ENCODE measurements at places on chromosomes 3 and 15.
A peak's percentile ranks its signal among the peaks of the same experiment; 100 is the strongest.

GRCh38 chr3:73500321-73500720 is 124.4 kb downstream of the PDZRN3 start:
- DNase-seq, result no peak

GRCh38 chr3:160739079-160739478 is 17.0 kb upstream of the PPM1L start:
- DNase-seq, result no peak

GRCh38 chr3:197427021-197427420 is 128.6 kb upstream of the DLG1 start:
- no peak for DNase-seq

- no peak for DNase-seq
Measured at GRCh38 chr15:29364426-29365078, 94.9 kb upstream of the NSMCE3 start.

GRCh38 chr3:12463686-12464085 is 20.6 kb upstream of the TSEN2 start:
- no peak for DNase-seq

GRCh38 chr3:85758442-85758841 is 799.7 kb downstream of the CADM2 start:
- DNase-seq, result no peak

- peak; percentile 82 for DNase-seq
Measured at GRCh38 chr3:45593708-45594601, 596 bp upstream of the LIMD1 start.

DNA sequence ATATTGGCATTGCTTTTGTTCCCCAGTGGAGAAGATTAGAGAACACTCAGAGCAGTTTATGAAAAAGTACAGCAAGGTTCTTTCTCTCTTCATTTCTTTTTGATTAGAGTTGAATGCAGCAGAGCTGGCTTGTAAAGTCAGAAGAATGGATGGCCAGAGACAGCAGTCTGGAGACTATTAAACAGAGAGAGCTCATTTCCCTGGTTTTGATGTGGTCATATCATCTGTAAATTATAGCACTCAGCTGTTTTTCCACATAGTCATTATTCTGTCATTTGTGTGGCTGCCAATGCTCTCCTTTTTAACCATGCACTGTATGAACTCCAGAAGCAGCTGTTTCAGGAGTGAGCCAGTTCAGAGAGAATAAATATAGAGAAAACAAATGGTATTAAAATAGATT is 177.4 kb upstream of the CRBN start:
- DNase-seq, result no peak

GRCh38 chr3:111750278-111750884 is 108.7 kb upstream of the PHLDB2 start:
- DNase-seq, result no peak

- no peak for DNase-seq
Measured at GRCh38 chr3:175951047-175951694, 1092.0 kb downstream of the NAALADL2 start.

DNA sequence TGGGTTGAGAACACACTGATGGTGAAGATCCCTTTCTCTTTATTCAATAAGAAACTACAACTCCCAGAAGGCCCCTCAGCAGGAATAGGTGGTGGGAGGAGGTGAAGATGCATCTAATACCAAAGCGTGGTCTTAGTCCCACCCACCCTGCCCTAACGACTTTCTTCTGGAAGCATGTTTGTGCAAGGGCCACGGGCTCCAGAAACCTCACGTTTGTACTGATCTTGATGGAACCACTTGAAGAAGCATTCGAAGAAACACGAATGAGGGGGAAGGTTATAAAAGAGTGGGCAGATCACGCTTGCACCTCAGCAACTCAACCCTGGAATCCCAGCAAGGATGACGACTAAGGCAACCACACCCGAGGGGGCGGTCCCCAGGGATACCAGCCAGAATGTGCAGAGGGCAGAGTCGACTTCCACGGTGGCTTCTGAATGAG is 10.6 kb upstream of the SLC25A36 start:
- no peak for DNase-seq

GRCh38 chr15:79071901-79072300 is 18.7 kb downstream of the RASGRF1 start:
- no peak for DNase-seq

GRCh38 chr3:12904951-12905315 is 63.6 kb upstream of the RPL32 start:
- no peak for DNase-seq

DNA sequence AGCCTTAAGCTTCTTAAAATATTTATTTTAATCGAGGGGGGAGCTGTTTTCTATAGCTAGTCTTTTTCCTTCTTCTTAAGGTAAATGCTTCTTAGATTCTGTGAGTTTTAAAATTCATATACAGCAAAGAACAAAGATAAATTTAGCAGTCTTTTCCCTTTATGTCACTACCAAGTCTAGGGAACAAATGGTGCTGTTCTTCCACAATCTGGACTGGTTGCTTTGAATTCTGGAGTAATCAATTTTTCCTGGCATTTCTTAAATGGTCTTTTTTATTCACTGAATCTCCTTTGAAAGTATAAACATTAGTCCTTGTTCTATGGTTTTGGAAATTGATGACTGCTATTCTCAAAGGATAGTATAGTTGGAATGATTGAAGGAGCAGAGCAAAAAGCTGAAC is 82.8 kb downstream of the CHL1 start:
- no peak for DNase-seq

DNA sequence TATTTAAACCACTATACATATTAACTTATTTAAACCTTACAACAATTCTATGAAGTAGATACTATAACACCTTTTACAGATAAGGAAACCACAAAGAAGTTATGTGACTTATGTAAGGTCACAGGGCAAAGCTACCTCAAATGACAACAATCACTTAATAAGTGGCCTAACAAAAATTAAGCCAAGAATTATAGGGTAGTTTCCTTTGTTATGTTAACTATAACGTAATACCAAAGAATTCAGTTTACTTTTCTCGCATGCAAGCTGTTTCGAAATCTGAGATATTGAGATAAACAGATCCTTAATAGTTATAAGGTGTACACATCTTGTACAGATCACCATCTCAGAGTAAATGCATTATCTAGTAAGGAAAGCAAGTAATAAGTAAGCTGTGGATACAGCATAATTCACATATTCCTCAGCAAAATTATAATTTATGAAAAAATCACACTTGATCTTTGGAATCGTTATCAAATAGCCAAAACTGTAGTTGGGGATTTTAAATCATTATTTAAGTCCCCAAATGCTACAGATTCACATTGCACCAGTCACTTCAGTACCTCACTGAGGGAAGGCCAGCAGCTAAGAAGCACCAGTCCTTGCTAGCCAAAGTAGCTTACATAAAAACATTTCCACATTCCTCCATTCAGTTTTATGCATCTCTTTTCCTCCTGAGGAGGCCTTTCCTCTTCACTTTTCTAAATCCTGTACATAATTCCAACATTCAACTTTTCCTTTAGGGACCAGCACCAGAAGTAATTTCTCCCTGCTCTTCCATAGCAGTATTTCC is 226.8 kb downstream of the TBC1D5 start:
- DNase-seq, result no peak

GRCh38 chr3:135023996-135024658 is 229.1 kb downstream of the EPHB1 start:
- no peak for DNase-seq

GRCh38 chr3:45659661-45660566 is 29.3 kb upstream of the SACM1L start:
- DNase-seq, result peak; percentile 71

GRCh38 chr3:19114461-19114860 is 33.8 kb upstream of the KCNH8 start:
- no peak for DNase-seq

DNA sequence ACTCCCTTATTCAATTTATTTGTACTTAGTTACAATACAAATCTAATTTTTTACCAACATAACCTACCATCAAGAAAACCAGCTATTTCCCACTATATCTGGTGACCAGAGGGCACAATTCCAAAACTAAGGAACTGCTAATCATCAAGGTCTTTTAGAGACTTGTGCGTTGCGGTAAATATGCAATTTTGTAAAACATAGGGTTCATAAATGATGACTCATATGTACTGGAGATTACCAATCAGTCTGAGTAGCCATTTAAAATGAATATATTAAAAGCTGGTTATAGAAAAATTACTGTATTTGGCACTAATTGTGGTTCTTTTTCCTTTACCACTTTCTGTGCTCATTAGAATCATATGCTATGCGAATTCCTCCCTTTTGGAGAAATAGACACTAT is 859.6 kb downstream of the ROBO1 start:
- DNase-seq, result no peak

DNA sequence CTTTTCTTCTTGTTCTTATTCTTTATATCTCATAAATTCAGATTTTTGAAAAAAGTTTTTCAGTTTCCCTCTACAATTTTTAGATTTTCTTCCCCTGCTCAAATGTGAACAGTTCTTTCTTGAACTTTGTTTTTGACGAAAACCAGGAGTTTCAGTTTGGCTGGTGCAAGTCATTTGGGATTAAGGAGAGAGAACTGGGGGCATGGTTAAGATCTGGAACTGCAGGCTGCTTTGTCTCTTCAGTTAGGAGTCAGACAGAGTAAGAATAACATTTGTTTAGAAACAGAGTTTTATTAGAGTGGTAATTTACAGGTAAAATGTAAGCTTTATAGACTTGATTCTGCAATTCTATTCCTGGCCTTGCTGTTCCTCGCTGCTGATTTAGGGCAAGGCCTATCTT is 310.5 kb upstream of the C2CD4B start:
- no peak for DNase-seq

DNA sequence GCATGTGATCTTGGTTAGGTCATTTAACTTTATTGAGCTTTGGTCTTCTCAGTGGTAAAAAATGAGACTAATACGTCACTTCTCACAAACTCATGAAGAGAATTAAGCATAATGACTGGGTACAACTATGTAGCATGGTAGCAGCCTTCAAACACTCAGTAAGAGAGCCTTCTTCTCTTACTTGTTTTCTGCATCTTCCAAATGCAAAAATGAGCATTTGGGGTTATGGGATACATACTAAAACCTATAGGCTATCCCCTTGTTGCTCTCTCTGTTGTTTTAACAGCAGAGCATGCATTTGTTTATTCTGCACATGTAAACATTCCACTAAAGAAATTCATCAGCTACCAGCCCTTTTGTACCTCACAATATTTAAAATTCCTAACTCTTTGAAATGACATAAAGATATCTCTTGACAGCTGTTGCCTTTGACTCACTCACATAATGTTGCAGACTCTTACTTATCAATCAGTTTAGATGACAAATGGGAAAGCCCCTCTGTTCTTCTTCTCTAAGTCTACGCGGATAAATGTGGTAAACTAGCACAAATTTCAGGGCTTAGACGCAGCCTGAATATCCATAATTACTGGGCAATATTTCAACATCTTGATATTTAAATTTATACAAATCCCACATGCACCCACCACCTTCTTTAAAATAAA is 327.3 kb upstream of the SATB1 start:
- no peak for DNase-seq

DNA sequence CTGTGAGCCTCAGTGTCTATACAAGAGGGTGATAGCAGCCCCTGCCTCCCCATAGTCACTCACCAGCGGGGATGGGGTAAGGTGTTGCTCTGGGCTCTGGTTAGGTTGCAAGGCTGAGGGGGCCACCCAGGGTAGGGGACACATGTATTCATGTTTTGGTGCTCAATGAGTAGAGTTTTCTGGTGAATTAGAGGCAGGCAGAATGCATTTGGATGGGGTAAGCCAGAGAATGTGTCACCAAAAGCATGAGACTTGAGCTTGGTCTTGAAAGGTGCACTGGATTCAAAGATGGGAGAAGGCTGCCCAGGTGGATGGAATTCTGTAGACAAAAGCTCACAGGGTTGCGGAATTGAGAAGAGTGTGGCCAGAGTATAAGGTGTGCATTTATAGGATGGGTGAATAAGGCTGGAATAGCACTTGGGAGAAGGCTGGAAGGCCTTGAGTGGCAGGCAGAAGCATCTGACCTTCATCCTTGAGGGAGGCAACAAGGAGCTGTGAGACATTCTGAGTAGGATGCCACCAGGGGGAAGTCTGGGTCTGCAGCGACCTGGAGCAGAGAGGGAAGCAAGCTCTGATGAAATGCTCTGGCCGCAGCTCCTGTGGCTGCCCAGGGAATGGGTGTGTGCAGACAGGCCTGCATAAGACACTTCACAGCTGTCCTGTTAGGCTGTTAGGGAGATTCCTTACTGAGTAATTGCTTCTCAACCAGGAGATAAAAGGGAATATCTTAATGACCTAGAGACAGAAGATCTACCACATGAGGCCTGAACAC is 149.6 kb downstream of the CHDH start:
- no peak for DNase-seq

GRCh38 chr3:153484842-153485241 is 322.8 kb downstream of the RAP2B start:
- DNase-seq, result no peak

GRCh38 chr3:187066228-187066995 is 72.9 kb downstream of the RPL39L start:
- DNase-seq, result peak; percentile 43

DNA sequence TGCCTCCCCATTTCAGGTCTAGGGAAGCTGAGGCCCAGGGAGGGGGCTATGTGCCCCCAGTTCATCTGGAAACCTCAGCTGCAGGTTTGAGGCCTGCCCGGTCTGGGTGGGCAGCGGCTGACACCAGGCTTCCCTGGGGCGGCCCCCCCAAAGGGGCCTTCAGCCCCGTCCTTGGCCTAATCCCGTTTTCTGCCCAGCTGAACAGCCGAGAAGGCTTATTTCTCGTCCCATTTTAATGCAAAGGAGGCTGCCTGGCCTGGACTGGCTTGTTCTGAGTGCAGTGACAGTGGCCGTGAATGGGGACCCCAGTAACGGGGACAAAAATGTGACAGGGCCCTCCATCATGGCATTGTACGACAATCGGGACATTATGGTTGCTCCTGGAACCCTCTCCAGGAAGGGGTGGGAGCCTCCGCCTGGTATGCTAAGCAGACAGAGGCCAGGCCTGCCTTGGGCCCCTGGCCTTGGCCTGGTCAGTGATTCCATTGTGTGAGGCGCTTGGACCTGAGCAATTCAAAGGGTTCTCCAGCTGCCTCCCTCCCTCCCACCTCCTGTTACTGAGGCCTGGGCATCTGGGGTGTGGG is 93.9 kb downstream of the WNT7A start:
- DNase-seq, result no peak

GRCh38 chr3:139111392-139112229 is 66.9 kb upstream of the PRR23C start:
- DNase-seq, result peak; percentile 71

- DNase-seq, result peak; percentile 5
Measured at GRCh38 chr3:57130571-57131209, 34.5 kb downstream of the IL17RD start.

GRCh38 chr3:122092460-122093165 is 37.5 kb downstream of the CD86 start:
- DNase-seq, result peak; percentile 48

- DNase-seq, result no peak
Measured at GRCh38 chr15:100094127-100094510, 247.7 kb downstream of the ADAMTS17 start.

GRCh38 chr3:126896067-126896441 is 86.9 kb upstream of the PLXNA1 start:
- no peak for DNase-seq

GRCh38 chr3:22122567-22122966 is 371.6 kb upstream of the ZNF385D start:
- no peak for DNase-seq

- peak; percentile 10 for DNase-seq
Measured at GRCh38 chr3:186722457-186722856, 5.3 kb downstream of the KNG1 start.

Data from lung microvascular endothelial cell (primary cell).